ENCODE measurements at places on chromosomes 12 and 14.
A peak's percentile ranks its signal among the peaks of the same experiment; 100 is the strongest.

DNA sequence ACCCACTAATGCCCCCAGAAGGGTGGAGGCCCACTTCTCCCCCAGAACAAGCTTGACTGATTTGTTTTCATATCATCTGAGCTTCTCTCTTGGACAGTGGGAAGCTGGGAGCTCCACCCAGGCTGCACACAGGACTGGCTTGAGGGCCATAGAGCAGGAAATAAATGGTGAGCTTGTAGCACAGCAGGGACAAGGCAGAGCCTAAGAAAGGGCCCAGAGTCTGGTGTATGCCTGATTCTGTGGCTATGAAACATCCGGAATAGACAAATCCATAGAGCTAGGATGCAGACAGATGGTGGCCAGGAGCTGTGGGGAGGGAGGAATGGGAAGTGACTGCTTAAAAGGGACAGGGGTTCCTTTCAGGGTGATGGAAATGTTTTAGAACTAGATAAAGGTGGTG, 79.0 kb downstream of the ARL6IP4 start:
- no peak for DNase-seq

DNA sequence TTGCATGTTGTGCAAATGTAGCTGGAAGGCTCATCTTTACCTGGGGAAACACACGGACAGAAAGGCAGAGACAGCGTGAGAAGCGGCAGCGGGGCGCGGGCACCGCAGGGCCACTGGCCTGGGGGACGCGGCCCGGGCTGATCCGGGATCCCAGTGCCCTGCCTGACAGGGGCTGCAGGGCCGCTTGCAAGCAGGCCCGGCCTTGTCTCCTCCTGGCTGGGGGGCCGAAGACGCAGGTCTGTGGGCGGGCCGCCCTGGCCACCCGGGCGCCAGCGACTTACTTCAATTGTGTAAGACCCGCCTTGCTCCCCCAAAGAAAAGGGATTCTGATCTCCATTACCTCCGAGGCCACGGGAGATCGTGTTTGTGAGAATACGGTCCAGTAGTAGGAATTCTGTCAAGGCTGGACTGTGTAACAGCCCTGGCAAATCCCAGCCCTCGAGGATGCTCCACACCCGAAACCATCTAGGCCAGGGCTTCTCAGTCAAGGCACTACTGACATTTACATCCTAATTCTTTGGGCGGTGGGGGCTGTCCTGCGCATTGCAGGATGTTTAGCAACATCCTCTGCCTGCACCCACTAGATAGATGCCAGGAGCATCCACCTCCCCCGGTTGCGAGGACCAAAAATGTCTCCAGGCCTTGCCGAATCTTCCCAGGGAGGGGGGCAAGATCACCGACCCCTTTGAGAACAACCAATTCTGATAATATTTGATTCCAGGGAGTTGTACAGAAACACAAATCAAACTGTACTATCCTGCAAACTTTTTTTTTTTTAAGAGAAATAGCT, 95.6 kb downstream of the BCL11B start:
- DNase-seq: no peak

- DNase-seq: no peak
Measured at GRCh38 chr12:45713078-45713477, 16.4 kb upstream of the ARID2 start.

GRCh38 chr14:100755649-100756048, 29.0 kb downstream of the DLK1 start:
- no peak for DNase-seq

- DNase-seq: no peak
Measured at GRCh38 chr12:46221255-46222128, 47.4 kb downstream of the SLC38A1 start.

- no peak for DNase-seq
Measured at GRCh38 chr12:43740511-43741100, 18.0 kb downstream of the PUS7L start.

DNA sequence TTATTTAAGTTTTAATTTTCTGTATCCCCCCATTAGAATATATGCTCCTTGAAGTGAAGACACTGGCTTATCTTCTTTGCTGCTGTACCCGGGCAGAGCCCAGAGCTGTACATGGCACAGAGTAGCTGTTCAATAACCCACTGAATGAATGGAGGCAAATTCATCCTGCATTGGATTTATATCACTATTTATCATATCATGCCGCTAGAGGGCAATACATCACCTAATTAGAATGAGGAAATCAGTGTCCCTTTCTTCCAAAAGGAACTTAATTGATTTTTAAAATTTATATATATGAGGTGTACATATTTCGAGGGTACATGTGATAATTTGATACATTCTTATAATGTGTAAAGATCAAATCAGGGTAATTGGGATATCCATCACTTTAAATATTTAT, 89.2 kb upstream of the TMEM260 start:
- DNase-seq: no peak

DNA sequence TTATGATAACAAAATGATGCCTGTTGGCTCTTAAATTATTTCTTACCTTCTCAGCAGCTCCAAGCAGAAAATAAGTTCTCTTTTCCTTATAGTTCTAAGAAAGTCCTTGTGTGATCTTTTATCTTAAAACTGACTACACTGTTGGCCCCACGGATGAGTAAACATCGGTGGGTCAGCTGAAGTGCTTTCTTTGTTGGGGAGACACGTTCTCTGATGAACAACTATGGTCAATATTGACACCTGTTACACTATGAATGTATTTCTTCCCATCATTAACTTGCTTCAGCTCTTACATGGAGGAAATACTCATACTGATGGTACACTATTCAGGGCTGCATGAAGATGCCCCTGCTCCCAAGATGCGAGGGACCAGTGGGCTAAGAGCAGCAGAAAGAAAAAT, 110.8 kb upstream of the EEA1 start:
- no peak for DNase-seq

- peak; percentile 48 for DNase-seq
Measured at GRCh38 chr14:90517076-90517841, 120.4 kb downstream of the CALM1 start.

GRCh38 chr14:100979780-100980179, 76.3 kb upstream of the RTL1 start:
- DNase-seq: no peak

GRCh38 chr14:51081209-51081608, 13.7 kb downstream of the TRIM9 start:
- DNase-seq: no peak

DNA sequence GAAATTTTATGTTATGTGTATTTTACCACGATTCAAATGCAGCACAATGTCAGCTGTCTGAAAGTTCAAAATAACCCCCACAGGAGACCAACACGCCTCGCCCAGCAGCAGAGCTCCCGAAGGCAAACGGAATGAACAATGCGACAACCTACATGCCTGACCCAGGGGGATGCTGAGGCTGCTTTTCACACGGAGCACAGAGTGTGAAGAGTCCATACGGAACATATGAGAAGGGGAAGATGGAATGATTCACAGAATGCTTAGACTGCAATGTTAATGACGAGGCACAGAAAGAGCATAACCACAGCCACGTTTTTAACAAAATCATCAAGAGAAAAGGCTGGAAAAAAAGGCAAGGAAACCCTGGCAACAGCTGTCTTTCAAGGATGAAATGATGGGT, 22.6 kb downstream of the ZFYVE21 start:
- no peak for DNase-seq

GRCh38 chr14:86129426-86129825, 599.5 kb downstream of the FLRT2 start:
- no peak for DNase-seq

DNA sequence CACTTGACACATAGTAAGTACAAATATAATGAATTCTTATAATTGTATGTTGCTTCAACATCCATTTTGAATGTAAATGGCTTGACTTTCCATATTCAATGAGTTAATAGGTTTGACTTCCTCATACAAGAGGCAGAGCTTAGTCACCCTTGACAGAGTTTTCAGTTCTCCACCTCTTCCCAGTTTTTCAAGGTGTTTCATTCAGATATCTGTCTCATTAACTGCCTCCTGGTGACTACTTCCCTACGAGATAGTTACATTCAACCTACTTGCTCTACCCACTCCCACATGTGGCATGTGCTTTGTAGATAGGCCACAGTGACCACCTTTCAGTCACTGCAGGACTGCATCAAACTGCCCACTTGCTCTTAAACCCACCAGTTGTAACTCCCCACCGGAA, 60.0 kb downstream of the MYF5 start:
- DNase-seq: no peak

DNA sequence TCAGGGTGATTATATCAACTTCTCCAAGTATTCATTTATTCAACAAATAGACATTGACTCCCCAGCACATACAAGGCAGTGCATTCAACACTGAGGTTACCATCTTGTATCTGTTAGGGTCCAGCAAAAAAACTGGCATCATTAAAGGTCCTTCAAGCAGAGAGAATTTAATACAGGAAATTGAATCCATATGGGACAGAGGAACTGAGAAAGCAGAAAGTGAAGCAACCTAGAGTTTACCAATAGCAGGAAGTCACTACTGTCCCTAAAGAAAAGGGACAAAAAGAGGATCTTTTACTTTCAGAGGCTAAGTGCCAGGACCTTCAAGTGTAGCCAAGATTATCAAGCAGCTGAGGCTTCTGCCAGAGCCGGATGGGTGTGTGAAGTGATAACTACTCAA, 237.8 kb upstream of the TBX3 start:
- no peak for DNase-seq

DNA sequence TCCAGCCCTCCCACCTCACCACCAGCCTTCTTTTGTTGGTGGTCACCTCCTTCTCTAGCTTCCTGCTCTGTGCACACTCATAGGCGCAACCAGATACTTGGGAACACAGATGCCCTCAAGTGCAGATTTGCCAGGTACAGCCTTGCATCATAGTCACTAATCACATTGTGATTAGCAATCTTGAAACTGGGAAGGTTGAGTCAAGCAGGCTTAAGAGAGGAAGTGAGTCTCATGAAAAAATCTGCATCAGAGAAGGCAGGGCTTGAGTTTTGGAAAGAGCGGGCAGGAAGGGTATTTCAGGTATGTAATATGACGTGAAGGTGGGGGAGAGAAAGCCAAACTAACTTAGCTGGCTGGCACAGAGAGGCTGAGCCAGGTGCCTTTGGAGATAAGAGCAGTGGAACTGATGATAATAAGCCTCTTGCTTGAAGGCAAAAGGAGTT, 2.7 kb upstream of the RABGGTA start:
- DNase-seq: no peak

- no peak for DNase-seq
Measured at GRCh38 chr14:80930095-80930494, 11.4 kb downstream of the CEP128 start.

GRCh38 chr12:88893801-88894200, 313.5 kb upstream of the KITLG start:
- DNase-seq: no peak

DNA sequence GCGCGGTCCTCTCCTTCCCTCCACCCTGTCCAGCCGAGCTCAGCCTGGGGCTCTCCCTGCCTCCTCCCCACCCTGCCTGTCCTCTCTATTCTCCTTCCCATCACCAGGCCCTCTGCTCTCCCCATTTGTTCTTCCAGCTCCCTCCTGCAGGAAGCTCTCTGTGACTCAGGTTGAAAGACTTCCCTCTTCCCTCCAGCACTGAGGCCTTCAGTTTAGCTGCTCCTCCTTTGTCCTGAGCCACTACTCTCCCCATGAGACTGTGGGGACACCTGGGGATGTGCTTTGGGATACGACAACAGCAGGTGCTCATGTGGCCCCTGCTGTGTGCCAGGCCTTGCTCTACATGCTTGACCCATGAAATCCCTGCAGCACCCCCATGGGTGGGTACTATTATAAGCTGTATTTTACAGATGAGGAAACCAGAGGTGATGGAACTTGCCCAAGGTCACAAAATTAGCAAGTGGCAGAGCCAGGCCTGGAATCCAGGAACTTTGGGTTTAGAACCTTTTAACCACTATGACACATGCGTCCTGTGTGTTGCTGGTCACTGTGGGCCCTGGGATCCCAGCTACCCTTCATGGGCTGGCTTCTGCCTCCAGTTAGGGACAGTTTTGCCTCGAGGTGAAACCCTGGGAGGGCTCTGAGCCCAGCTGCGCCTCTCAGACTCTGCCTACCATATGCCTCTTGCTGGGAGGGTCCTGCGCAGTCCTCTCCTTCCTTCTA, 5.5 kb downstream of the KRT80 start:
- no peak for DNase-seq

DNA sequence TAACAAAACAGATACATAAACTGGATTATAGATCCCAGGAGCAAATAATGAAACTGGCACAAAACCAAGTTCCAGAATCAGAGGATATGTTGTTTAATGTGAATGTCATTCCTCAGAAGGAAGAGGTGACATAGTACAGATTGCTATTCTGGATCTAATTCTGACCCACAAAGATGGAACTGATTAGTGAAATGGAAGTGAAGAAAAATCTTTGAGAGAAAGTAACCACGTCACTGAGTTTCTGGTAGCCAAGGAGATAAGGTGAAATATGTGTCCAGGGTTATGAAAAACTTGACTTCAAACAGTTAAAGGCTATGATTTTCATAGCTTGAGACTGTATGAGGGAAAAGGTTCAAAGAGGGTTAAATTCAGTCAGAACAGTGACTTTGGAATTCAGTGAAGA, 8.3 kb downstream of the OR10AD1 start:
- DNase-seq: no peak

DNA sequence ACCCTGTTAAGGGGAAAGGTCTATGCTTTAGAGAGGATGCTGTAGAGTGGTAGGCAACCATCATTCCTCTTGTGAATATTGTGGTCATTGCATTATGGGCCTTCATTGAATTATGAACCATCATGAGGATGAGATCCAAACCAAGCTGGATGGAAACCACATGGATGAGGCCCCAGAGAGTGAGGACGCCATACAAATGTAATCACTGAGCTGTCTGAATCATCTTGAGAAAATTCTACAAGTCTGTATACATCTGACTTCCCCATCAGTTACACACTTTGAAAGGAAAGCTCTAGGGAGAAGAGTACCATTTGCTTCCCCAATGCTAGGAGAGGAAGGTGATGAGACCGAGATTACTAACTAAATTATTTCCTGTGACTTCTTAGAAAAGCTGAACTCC, 172.9 kb downstream of the CACNA1C start:
- no peak for DNase-seq

DNA sequence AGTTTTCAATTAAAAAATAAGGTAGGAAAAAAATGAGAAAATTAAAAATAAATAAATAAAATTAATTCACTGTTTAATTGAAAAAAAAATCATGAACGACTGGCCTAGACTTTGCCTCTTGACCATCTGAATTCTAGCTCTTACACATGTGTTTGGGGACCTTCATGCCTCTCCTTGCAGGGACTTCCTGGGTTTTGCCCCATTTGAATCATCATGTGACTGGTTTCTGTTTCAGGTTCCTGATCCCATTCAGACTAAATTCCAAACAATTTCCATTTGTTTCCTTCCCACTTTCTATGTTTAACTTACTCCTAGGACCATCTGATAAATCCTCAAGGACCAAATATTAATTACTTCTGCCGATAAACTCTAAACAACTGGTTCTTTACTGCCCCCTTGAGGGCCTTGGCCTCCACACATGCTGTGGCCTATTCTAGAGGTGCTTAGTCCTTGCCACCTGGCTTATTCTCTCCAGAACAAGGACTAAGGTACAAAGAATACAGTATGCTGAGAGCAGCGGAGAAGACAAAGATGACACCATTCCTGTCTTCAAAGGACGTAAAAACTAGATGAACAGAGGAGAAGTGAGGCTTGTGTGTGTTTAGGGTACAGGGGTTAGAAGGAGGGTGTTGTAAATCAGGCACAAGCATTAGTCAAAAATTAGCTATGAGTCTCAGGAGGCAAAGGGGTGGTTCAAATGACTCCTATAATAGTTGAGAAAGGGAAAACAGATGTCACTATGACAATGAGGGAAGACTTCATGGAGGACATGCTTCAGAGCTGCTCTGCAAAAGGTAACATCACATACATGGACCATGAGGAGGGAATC, 125.8 kb upstream of the AVPR1A start:
- no peak for DNase-seq
